NCI-H2081 (cell line): ENCODE measurements at places on chromosomes 16 and 17.

DNA sequence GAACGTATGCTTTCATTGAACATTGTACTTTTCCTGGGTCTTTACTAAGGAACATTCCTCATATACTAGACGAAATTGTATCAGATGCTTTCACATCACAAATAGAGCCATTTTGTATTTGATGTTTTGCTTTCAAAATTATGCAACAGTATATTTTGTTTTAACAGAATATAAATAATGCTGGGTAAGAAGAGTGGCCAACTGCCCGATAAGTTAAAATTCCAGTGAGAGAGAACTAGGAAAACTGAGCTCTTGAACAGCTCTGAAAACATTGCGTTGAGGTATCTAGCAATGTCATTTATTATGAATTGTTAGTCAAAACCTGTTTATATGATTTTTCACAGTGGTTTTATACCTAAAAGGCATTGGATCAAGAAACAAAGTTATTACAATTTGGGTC is 50.8 kb downstream of the USP10 start:
- no peak for DNase-seq

DNA sequence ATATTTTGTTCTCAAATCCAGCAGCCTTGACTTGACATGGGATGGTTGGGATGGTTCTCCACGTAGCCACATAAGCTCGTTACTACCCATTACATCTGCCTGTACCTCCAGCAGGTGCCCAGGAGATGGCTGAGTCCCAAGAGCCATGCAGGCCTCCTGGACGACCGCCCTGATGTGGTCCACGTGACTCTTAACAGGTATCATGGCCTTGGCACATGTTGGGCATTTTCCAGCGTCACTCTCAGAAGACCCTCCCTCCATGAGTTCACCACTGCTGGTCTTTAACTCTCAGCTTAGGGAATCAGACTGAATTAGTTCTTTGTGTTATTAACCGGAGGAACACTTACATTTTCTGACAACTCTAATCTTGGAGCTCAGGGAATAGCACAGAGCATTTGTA is 161.5 kb downstream of the CDH13 start:
- no peak for DNase-seq

DNA sequence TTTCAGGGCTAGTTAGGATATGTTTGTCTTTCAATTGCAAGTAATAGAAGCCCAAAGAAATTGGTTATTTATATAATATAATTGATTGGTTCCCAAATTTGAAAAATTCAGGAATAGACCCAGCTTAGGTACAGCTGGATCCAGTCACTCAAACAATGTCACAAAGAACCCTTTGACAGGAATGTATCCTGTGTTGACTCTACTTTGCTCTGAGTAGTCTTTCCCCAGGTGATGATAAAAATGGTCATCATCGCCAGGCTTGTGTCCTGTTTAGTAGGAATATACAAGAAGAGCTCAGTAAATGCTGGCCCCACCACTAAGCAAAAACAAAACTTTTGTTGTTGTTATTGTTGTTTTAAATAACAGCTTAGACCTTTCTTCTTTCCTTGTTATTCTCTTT is 35.0 kb downstream of the MAPT start:
- no peak for DNase-seq

DNA sequence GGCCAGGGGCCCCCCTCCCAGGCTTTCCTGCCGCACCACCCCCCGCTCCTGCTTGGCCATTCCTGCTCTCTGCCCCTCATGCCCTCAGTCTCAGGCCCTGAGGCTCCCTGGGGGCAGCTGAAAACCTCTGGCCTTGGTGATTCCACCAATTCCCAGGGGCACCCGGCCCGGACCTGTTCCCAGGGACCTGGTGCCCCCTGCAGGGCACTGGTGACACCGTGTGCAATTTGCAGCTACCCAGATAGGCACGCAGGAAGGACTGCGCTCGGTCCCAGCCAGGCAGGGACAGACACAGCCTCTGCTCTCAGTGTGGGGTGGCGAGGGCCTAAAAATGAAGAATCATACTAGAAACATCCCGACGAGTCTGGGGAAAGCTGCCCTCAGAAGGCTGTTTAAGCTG is 13.4 kb downstream of the WFDC1 start:
- DNase-seq, result peak; percentile 4

DNA sequence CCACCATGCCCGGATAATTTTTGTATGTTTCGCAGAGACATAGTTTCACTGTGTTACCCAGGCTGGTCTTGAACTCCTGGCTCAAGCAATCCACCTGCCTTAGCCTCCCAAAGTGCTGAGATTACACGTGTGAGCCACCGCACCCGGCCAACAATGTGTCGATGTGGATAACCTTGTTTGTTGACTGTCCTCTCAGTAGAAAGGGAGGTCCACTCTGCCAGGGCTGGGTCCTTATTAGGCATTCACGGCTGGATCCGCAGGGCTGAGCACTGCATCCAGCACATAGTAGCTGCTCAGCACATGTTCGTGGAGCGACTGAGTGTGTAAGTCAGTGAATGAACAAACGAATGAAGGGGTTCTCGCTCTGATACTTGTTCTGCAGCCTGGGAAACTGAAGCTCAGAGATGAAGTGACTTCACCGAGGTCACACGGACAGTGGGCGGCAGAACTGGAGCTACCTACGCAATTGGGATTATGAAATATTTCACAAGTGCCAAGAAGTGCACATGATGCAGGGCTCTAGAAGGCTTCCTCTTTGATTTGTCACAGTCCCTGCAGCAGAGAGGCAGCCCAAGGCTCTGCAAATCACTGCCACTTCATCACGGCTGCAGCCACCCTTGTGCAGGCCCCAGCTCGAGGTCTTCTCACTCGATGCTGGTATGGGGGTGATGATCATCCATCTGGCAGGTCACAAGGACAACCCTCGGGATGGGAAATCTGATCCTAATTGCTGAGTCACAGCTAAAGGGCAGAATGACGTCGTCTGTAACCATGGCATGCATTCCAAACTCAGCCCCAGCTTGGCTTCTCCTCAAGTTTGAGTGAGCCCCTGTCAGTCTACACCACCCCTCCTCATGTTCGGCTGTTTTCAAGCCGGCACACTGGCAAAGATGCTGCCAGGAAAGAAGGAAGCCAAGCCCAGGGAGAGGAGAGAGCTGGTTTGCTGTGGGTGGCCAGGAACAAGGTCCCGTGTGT is 28.0 kb upstream of the SNN start:
- DNase-seq, result peak; percentile 35

DNA sequence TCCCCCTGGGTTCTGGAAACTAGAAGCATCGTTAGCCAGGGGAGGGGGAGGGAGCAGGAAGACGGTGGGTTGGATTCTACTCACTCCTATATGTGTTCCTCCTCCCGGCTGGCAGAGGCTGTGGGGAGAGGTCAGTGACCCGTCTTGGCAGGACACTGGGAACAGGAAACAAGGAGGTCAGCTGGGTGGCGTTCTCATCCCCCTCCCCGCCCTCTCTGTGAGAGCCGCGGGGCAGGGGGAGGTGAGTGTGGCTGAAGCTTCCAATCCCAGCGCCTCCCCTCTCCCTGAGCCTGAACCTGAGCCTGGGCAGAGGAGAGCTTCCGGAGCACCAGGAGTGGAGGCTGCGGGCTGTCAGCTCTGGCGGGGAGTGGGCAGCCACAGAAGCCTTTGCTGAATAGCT is 12.5 kb downstream of the GPRC5C start:
- DNase-seq, result no peak

DNA sequence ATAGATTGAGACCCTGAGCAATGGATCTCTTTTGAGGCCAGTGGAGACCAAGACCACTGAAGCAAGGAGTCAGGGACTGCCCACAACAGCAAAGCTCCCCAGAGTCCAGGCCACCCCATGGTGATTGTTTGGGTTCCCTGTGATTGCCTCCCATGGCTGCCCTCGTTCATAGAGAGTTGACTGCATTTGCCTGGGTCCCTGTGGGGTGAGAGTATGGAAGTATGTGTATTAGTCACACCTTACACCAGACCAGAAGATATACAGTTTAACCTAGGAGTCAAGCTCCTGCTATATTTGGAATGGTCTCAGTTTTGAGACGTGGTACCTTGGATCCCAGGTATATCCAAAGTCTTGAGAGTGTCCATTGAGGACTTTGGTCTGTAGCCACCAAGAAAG is 20.2 kb downstream of the HLF start:
- DNase-seq, result no peak

GRCh38 chr17:79691931-79692330 is 38.8 kb upstream of the ENPP7 start:
- DNase-seq, result no peak

- no peak for DNase-seq
Observed at GRCh38 chr16:66859397-66860068, 15.3 kb downstream of the CA7 start.

GRCh38 chr17:66727634-66728570 is 107.0 kb upstream of the CACNG5 start:
- peak; percentile 75 for DNase-seq

GRCh38 chr17:19650826-19651225 is 2.3 kb downstream of the ALDH3A2 start:
- no peak for DNase-seq

DNA sequence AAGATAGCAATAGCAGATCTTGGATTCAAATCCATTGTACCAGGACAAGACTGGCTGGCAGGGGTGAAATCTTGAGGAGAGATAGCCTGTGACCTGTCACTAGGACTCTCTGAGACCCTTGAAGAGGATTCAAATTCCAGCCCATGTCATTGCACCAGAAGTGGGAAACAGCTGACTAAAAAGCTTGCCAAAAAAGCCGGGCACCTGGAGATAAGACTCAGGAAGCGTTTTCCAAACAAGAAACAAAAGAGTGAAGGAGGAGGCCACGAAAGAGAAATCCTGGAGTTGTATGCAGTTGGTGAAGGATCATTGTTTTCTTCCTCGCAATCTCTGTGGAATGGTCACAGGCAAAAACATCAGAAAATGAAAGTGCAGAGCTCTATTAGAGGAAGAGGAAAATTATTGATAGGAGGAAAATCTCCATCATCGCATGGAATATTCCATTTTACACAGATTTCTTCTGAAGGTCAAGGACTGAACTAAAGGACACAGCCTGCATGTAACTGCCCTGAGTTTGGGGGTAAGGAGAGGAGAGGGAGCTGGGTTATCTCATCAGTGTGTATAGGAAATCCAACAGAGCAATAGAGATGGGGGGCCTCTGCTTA is 9.0 kb upstream of the WSB1 start:
- no peak for DNase-seq

GRCh38 chr17:79797492-79798298 is 818 bp upstream of the CBX8 start:
- peak; percentile 82 for DNase-seq

DNA sequence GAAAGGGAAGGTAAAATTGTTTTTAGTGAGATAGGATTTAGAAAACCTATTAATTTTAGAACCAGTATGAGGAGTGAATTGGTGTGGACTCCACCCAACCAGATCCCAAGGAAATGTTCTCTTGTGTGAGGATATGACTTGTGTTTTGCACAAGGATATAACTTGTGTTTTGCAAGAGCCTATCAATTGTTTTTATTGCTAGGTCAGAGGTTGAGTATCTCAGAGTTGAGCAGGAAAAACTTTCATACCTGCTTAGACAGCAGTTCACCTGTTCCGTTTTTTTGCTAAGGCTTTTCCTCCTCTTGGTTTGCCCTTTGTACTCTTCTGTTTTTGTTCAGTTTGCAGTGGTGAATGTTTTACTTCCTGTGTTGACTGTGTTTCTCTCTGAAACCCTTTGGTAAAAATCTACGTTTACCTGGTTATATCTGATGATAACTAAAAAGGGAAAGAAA is 5.1 kb downstream of the NBR1 start:
- DNase-seq, result no peak

DNA sequence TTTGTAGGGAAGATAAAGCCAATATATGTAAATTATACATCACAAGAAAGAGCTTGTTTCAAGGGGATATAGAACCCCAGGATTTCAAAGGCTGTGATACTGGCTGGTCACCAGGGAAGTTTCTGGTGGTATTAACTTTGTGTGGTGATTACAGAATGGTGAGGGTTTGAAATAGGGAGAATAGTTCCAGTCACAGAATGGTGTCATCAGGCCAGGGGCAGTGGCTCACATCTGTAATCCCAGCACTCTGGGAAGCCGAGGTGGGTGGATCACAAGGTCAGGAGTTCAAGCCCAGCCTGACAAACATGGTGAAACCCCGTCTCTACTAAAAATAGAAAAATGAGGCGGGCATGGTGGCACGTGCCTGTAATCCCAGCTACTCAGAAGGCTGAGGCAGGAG is 183.8 kb upstream of the XYLT1 start:
- no peak for DNase-seq

DNA sequence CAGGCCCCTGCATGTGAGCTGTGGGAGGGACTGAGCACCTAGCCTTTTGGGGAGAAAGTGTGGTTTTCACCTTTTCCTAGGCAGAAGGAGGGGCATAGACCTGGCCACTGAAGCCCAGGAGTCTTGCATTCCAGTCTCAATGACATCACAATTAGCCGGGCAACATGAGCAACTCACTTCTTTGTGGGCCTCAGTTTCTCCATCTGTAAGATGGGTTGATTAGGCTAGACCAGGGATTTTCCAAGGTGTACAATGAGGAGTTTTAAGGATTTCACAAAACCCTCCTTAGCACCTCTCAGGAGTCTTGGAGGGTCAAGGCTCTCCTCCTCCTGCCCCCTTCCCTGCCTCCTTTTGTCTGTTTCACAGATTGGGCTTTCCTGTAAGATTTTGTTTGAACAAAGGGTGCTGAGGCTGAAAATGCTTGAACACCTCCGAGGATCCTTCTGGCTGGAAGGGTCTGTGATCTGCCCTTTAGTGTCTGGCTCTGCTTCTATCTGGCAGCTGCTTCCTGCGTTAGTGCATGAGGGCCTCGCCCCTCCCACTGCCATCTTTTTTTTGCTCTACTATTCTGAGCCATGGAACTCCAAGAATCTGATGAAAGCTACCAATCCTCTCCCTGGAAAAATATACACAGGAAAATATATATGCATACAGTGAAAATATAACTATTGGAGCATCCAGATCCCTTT is 52.4 kb upstream of the ETV4 start:
- no peak for DNase-seq

- DNase-seq, result no peak
Observed at GRCh38 chr16:73171901-73172240, 123.9 kb upstream of the ZFHX3 start.

DNA sequence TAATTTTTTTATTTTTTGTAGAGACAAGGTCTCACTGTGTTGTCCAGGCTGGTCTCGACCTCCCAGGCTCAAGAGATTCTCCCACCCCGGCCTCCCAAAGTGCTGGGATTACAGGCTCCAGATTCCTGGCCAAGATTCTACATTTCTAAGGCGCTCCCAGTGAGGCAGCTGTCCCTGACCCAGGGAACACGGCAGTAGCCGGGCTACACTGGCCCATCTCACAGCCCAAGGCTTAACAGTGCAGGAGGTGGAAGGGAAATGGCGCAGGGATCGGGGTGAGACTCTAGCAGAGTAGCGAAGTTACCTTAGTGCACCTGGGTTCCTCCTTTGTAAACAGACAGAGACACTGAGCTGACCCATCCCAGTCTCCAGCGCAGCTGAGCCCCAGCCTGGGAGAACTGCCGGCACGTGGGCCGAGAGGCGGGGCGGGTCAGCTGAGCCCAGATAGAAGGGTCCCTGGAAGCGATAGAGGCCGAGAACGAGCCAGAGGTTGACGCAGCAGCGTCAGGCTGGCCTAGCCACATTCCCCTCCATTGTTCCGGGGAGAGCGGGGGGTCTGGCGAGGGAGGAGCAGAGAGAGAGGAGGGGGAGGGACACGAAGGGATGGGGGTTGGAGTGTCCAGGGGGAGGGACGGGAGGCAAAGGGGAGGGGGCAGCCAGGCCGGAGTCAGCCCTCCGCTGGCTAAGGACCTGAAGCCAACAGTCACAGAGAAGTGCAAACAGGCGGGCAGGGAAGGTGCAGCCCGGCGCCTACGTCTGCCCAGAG is 2.5 kb downstream of the CARHSP1 start:
- DNase-seq, result peak; percentile 41

GRCh38 chr16:77574867-77575624 is 140.2 kb upstream of the ADAMTS18 start:
- no peak for DNase-seq

GRCh38 chr16:24822542-24822941 is 23.2 kb upstream of the SLC5A11 start:
- no peak for DNase-seq

GRCh38 chr16:7397901-7398300 is 65.3 kb downstream of the RBFOX1 start:
- DNase-seq, result no peak
